Activated naive CD8-positive, alpha-beta T cell treated with anti-CD3 and anti-CD28 coated beads for 36 hours (primary cell): ENCODE measurements at places on chromosomes 11 and 22. TPM values are rescaled to one million over a fixed set of nuclear protein-coding genes. Genes with fewer than 3 reads are reported as not detected.

Gene TRIM49
- total RNA-seq = not detected

Gene RFPL3
- total RNA-seq = not detected

Gene CRYBB2
- total RNA-seq = not detected

Gene CARD10
- total RNA-seq = 0.06 TPM

Gene PAX6
- not detected for total RNA-seq

Gene KRTAP5-2
- not detected for total RNA-seq

Gene CDPF1
- 8.4 TPM for total RNA-seq

Gene C22orf31
- not detected for total RNA-seq

Gene SLC16A8
- total RNA-seq = not detected

Gene MFNG
- 193 TPM for total RNA-seq

Gene SOX6
- not detected for total RNA-seq

GRCh38 chr11:57476757-57477506 is 16.6 kb downstream of the RTN4RL2 start:
- peak; percentile 51 for DNase-seq

- no peak for DNase-seq
Measured at GRCh38 chr11:78190871-78191538, 2.3 kb downstream of the USP35 start.

DNA sequence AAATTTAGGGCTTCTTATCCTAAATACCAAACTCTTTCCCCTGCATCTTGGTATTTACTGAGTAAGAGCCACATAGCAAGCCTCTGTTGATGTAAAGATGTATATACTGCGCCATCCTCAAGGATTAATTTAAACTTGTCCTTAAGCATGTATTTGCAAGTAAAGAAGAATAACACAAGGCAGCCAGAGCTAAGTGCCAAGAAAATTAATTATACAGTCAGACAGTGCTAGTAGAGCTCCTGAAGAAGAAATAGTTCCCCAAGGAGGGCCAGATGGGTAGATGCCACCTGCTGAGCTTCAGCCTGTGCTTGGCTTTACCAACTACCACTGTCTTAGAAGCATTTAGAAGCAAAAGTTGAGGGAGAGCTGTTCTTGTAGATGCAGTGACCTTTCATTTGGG is 470.0 kb downstream of the BUD13 start:
- no peak for DNase-seq

GRCh38 chr11:12528487-12528886 is 145.7 kb upstream of the TEAD1 start:
- no peak for DNase-seq

DNA sequence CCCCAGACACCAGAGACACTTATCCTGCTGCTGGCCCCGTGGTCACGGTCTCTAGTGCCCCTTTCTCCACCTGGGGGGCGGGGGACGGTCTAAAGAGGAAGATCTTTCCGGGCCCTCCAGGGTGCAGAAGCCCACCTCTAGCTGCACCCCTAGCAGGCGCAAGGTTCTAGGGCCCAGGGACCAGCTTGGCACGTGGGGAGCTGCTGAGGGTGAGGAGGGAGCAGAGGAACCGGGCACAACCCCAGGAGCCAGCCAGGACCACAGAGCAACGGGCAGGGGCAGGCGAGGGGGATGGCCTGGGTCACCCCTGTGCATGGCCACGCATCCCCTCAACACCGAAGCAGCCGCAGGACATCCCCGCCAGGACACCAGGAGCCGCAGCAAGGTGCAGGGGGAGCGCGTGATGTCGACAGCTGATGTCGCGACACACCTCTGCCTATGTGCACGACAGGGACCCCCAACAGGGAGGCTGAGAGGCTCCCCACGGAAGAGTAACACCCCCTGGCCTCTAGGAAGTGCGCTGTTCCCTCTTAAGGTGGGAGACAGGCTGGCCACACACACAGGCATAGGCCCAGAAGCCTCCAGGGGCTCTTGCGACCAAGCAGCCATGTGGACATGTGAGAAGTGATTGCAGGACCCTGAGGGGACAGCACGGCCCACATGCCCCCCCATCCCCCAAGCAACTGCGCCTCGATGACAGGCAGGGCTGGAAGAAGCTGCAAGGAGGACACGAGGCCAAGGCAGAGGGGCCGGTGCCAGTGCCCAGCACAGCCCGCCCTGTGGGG is 5.1 kb downstream of the LRFN4 start:
- DNase-seq = no peak

DNA sequence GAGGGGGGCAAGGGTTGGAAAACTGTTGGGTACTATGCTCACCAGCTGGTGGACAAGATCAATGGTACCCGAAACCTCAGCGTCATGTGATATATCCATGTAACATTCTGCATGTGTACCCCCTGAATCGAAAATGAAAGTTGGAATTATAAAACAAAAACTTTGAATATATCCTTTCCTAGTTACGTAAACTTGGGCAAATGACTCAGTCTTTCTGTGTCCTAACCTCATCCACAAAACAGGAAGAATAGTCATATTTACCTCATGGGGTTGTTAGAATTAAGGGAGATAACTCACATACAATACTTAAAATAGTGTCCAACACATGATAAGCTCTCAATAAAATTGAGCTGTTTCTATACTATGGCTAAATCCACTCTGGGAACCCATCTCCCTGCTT is 620.1 kb upstream of the KIRREL3 start:
- no peak for DNase-seq

- no peak for DNase-seq
Measured at GRCh38 chr11:44421090-44421675, 111.2 kb upstream of the ALX4 start.

DNA sequence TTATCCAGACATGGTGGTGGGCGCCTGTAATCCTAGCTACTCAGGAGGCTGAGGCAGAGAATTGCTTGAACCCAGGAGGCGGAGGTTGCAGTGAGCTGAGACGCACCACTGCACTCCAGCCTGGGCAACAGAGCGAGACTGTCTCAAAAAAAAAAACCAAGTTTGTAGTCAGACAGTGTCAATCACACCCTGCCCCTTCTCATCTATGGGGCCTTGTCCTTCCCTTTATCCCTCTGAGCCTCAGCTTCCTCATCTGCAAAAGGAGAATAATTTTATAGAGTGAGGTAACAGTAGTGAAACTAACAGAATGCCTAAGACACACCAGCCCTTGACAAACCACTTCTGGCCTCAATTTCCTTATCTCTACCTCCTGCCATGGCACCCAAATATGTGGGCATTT is 10.7 kb downstream of the BCL9L start:
- no peak for DNase-seq

GRCh38 chr11:127269911-127270310 is 269.3 kb upstream of the KIRREL3 start:
- no peak for DNase-seq

DNA sequence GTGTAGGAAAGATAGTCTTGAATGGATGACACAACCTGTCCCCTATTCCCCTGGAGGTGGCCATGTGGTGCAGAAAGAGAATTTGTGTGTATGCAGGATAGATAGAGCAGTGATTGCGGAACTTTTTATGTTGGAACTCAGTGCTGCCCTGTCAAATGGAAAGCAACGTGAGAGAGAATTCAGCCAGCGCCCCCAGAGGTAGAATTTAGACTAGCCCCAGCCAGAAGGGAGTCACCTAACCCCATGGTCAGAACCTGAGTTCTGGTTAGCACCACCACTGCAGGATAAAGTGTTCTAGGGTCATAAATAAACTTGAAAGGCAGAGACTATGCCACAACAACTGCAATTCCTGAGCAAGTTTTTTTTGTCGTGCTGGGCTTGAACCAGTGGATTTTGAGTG is 152.9 kb upstream of the GRIA4 start:
- DNase-seq = no peak

DNA sequence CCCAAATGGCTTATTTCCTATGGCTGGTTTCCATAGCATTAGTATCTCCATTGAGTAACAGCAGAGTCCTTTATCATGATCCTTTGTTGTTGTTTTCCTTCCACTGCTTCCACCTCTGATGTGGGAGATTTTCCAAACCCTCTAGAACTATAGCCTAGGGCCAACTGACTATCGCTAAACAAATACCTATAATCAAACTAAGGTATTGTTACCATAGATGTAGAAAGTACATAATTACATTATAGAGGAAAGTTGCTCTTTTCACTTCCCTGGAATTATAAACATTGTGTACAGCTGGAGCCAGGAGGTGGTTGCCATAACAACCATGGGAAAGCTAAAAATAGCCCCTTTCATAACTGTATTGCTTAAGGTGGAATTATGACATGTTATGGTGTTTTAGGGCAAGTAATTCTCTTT is 47.0 kb upstream of the ALKBH3 start:
- DNase-seq = no peak

GRCh38 chr11:102522312-102523188 is 8.0 kb downstream of the MMP7 start:
- no peak for DNase-seq

- DNase-seq = no peak
Measured at GRCh38 chr11:62468577-62468976, 49.7 kb downstream of the SCGB1A1 start.

DNA sequence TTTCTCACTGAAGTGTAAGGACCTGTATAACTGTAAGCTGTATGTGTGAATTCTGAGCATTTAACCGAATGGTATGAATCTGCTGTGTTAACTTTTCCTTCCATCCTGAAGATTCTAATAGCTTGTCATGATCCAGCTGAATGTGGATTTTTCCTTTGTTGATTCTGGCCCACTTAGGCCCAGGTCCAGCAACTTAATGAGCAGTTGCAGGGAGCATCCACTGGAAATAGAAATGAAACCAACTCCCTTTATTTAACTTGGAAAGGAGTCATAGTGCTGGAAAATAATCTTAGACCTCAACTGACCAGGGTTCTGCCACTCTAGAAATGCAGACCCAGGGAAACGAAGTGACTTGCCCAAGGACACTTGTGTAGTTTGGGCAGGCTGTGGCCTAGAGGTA is 142.3 kb upstream of the MTNR1B start:
- no peak for DNase-seq

DNA sequence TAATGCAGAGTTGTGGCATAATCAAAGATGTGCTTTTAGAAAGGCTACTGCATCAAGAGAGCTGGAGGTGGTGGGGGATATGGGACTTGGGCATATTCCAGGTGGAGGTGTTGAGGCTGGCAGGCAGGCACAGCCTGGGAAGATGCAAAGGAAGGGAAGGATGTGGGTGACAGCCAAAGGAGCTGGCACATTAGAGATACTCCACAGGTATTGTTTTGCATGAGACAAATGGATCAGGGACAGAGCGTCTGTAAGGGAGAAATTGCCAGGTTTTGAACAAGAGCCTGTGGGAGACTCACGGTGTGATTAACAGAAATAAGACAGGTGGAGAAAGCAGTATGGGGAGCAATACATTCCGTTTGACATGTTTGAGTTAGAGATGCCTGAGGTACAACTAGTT is 263.7 kb downstream of the NELL1 start:
- no peak for DNase-seq

- no peak for DNase-seq
Measured at GRCh38 chr11:11167806-11168205, 185.2 kb downstream of the CSNK2A3 start.
